ENCODE measurements at places on chromosomes 2 and 18.

DNA sequence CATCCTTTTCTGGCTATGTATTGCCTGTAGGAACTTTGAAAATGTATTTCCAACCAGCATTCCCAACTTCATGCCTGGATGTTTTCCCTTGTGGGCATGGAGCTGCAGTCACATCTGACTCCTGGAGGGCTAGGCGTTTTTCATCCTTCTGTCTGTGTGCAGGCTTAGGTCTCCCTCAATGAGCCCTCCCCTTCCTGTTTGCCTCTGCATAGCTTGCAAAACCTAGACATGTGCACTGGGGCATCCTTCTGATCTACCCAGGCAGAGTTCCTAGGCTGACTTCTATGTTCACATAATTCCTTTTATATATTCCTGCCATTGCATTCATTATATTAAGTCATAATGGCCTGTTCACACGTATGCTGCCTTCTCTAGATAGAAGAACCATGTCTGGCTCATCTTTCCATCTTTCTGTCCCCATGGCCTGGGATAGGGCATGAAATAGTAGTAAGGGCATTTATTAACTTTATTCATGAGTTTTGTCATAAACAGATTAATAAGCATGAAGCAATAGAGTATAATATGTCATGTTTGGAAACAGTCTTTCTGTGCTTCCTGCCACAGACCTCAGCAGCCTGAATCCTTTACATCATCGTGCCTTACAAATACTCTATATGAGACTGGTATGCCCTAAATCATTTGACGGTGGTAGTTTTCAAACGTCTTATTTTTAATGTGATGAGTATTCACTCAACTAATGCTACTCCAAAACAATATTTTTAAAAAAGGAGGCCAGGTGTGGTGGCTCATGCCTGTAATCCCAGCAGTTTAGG lies 195.6 kb downstream of the TGIF1 start:
- DNase-seq: no peak

GRCh38 chr18:10926621-10927161 lies 222.7 kb downstream of the PIEZO2 start:
- DNase-seq: no peak

DNA sequence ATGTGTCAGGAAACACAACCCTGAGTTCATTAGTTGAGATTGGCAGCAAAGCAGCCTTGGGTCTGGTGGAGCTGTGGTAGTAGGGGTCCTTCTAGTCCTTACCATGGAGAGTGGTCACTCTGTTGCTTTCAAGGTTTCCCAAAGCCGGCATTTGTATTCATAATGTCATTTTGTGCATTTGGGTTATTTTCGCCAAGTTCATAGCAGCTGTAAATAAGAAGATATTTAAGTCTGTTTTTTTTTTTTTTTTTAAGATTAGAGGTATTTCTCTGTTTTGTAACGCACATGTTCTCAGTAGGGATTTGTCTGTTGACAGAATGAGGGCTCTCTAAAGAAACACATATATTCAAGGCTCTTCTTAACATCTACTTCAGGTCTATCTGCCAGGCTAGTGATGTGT lies 114.1 kb downstream of the PRPF40A start:
- no peak for DNase-seq

DNA sequence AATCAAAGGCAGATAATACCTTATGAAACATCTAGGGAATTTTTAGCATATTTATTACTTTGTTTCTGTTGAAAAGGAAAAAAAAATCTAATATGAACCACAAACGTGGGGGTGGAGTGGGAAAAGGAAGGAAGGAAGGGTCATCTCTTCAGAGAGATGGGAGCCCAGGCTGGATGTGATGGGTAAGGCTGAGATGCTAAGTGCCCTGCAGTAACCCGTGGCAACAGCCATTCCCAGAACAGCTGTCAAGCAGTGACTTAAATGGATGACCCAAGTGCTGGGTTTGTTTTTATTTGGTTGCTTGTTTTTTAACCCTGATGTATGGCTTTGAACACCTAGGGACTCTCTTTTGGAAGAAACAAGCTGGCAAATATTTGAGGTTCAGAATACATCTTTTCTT lies 50.7 kb upstream of the KLF7 start:
- peak; percentile 61 for DNase-seq

DNA sequence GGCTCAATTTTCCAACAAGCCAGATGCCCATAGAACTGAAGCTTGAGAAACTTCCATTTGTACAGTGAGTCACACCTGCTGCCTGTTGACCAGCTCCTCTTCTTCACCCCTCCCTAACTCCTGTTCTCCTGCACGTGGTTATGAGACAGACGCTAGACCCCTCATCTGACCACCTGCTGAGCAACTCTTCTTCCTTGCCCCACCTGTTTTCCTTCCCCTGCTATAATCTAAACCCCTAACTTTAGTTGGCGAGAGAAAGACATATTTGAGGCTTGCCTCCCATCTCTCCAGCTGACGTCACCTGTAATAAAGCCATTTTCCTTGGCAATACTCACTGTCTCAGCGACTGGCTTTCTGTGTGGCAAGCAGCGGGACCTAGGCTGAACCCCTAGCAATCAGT lies 22.3 kb upstream of the ITM2C start:
- no peak for DNase-seq

GRCh38 chr2:173830170-173830569 lies 135.0 kb downstream of the SP3 start:
- no peak for DNase-seq

GRCh38 chr2:45745231-45745630 lies 93.8 kb downstream of the PRKCE start:
- no peak for DNase-seq

- no peak for DNase-seq
Measured at GRCh38 chr2:157784169-157784822, 91.8 kb downstream of the ACVR1 start.

DNA sequence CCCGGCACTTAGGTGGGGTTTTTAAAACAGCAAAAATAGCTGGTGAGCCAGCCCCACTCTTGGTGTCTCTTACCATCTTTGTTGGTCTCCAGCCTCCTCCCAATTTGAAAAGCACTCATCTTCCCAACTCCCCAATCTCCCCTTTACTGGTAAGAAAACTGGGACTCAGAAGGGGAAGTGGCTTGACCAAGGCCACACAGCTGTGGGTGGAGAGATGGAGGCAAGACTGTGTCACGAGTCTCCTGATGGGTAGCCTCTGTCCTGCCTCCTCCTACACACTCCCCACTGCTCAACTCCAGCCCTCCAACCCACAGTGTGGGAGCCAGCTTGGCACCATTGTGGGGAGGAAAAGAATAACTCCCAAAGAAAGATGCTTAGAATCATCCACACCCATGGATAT lies 140.4 kb downstream of the SMAD2 start:
- no peak for DNase-seq

- no peak for DNase-seq
Measured at GRCh38 chr18:10398571-10398970, 55.9 kb upstream of the APCDD1 start.

GRCh38 chr2:96838345-96839292 lies 5.2 kb downstream of the ANKRD23 start:
- DNase-seq: no peak

DNA sequence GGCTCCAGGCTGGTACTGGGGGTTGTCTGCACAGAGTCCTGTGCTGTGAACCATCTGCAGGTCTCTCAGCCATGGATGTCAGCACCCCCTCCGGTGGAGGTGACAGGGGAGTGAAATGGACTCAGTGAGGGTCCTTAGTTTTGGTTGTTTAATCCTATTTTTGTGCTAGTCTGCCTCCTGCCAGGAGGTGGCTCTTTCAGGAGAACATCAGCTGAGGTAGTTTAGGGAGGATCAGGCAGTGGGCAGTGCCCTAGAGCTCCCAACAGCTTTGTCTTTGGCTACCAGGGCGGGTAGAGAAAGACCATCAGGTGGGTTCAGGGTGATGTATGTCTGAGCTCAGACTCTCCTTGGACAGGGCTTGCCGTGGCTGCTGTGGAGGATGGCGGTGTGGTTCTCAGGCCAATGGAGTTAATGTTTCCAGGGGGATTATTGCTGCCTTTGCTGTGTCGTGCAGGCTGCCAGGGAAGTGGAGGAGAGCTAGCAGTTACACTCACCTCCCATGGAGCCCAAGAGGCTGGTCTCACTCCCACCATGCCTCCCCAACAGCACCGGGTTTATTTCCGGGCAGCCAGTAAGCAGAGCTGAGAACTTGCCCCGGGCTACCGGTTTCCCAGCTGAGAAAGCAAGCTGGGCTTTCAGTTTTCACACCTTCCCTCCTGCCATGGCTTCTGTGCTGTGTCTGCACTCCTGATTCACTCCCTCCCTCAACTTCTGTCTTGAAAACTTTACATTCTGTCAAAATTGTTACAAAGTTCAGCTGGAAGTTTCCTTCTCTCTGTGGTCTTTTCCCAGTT lies 563.4 kb downstream of the XIRP2 start:
- no peak for DNase-seq

GRCh38 chr2:194674043-194674442 lies 983.0 kb upstream of the SLC39A10 start:
- no peak for DNase-seq

- no peak for DNase-seq
Measured at GRCh38 chr2:178512484-178512883, 32.2 kb downstream of the PLEKHA3 start.

DNA sequence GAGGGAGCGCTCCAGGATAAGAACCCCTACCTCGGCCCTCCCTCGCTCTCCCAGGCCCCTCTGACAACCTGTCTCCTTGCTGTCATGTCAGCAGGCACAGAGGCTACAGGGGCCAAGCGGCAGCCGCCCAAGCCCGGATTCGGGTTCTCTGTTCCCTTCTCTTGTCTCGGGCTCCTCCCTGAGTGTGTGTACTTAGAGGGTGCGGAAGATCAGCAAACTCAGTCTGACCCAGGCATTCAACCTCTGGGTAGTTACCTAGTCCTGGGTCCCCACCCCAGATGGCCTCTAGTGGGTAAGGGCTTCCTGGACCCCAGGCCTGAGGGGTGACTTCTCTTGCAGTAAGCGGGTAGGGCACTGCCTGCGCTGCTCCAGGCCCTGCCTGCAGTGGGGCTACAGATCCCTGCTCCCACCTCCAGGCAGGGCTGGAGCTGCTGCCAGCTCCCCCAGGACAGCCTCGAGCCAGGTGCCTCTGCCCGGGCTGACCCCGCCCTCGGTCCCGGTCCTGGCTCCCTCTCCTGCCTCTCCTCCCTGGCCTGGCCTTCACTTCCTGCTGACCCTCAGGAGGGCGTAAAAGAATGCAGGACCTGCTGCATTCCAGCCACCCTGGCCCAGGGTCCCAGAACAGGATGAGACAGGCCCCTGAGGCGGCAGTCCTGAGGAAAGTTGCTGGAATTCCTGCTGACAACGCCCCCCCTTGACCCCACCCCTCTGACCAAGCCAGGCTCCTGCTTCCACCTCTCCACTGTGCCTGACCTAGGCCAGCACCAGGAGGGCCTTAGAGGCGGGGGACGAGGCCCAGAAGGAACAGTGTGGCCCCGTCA lies 22.0 kb downstream of the GPC1 start:
- DNase-seq: no peak

DNA sequence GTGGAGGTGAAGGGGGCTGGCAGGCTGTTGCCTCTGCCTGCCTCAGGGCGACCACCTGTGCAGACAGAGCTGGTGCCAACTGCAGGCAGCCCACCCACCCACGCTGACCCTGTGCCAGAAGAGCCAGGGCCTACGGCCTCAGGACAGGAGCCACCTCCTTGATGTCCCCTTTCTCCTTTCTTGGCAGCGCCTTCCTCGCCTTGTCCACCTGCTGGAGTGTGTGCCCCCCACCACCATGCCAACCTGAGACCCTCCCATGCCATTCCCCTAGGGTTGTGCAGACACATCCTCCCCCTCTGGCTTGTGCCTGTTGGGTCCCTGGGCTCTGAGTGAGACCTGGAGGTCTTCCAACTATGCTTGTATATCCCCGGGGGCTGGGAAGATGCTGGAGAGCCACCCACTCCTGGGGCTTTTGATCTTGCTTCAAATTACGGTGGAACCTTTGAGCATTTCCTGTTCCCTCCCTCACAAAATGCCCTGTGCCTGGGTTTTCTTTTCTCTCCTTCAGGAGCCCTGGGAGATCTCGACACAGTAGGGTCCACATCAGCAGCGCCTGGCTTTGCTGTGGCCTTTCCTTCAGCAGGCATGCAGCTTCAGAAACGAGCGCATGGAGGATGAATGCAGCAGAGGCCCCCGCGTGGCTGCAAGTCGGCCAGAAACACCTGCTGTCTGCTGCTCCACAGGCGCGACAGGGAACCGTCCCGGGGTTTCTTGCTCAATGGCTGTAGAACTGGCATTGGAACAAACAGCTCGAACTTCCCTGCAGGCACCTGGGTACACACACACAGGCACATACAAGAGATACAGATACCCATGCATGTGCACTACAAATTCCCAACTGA lies 65.9 kb upstream of the SH3RF3 start:
- DNase-seq: no peak

DNA sequence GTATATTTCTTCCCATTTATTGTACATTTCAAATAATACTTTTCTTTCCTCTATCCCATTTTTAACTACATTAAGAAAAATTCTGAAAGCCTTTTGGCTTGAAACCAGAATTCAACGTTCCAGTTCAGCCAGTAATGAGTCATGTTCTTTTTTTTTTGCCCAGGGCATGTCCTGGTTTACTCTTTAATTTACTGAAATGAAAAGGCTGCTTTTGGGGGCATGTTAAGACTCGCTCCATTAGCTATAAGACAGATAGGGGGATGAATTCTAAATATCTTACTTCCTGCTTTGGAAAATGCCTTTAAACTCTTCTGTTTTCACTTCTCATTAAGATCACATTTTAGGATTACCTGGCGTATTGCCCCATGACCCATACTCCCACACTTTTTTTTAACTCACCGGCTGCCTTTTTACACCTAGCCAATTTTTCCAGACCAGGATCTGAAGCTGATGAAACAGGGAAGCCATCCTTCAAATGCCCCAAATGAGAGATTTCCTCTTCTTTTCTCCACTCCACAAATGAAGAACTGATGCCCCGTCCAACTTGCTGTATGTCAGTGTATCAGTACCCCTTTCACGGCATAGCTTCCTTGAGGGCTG lies 585 bp downstream of the ABCA12 start:
- DNase-seq: no peak

DNA sequence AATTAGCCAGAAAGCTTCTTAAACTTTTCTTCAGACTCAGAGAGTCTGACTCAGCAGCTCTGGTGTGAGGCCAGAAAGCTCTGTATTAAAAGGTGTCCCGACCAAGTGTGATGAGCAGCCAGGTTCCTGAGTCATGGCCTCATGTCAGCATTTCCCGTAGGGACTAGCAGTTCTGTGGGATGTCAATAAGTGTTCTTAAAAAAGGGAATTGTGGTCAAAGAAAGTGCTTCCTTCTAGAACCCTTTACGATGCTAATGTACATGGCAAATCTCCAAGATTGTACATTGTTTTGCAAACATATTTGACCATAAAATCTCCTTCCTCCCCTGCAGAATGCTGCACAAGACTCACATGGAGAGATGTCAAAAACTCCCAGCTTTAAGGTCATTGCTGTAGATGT lies 80.1 kb downstream of the PLA2R1 start:
- DNase-seq: no peak

DNA sequence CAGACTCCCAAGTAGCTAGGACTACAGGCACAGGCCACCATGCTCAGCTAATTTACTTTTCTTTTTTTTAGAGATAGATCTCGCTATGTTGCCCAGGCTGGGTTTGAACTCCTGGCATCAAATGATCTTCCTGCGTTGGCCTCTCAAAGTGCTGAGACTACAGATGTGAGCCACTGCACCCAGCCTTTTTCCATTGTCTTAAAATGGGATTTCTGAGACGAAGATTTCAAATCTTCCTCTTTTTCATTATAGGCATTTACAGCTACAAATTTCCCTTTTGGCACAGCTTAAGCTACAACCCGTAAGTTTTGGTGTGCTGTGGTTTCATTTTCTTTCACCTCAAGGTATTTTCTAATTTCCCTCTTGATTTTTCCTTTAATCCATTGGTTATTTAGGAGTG lies 8.6 kb downstream of the GNLY start:
- no peak for DNase-seq

Data from NCI-H1930 (cell line).